ENCODE measurements at places on chromosomes 7 and 10. TPM values are rescaled to one million over a fixed set of nuclear protein-coding genes. Genes with fewer than 3 reads are reported as not detected.

GRCh38 chr10:132476146-132477065, 61.2 kb upstream of the INPP5A start:
- no peaks in the 10 kb centered on the region for H3K4me1 ChIP-seq
- DNase-seq: peak; percentile 19
- peaks cover 3% of the 10 kb centered on the region for H3K27me3 ChIP-seq

DNA sequence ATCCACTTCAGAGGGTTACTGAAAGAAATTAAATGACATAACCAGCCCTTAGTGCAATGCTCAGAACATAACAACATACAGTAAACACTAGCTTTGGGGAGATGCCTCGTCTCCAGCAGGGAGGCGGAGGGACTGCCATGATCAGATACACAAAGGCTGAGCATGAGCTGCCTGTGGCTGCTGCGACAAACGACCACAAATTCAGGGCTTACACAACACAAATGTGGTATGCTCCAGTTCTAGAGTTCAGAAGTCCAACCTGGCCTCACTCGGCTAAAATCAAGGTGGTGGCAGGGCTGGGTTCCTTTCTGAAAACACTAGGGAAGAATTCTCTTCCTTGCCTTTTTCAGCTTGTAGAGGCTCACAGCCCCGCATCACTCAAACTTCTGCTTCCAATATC, 128.2 kb upstream of the ADAM12 start:
- H3K4me3 ChIP-seq: no peak overlapping the region
- no peaks in the 10 kb centered on the region for H3K36me3 ChIP-seq
- no peaks in the 10 kb centered on the region for H3K4me1 ChIP-seq
- no peak for DNase-seq

DNA sequence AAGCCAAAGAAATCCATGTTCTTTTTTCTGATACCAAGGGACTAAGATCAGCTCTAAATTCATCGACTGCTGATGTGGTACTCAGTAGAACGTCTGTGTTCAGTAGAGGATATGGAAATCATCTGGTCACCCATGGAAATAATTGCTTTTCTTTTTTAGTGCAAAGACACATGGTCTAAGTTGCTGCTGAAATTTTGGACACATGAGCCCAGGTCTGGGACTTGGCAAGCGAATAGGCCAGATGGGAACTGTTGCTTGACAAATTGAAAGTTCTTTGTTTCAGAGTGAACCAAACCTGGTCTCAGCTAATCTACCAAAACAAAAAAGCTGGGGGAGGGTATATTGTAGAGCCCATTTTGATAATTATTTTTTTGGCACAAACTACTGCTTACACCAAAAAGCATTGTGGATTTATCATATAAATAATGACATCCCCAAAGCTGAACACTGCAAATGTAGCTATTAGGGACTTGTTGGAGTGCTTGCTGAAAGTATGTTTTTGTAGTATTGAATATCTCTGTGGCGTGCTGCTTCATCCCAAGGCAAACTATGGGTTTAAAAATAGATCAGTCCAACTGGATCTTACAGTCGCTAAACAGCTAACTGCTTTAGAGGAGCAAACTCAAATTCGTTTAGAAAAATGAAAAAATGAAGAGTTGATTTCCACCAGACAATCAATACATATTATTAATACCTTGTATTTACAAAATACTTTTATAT, 144.7 kb downstream of the TRIL start:
- H3K4me1 ChIP-seq: no peaks in the 10 kb centered on the region
- no peak overlapping the region for H3K27ac ChIP-seq
- H3K36me3 ChIP-seq: no peaks in the 10 kb centered on the region
- no peaks in the 10 kb centered on the region for H3K27me3 ChIP-seq

DNA sequence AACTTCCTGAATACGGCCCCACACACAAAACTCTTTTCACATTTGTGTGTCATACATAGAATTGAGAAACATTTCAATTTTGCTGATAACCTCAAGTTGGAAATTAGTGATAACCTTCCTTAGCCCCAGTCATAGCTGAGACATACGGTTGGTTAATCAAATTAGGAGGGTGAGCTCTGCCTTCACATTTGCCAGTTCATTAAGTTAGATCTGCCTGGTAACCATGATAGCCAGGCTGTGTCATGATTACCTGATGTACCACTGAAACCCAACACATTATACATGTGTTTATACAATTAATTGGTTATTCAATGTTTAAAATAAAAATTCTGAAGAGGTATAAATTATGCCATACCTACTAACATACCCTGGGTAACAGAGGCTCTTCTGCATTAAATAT, 60.8 kb upstream of the RAB11FIP2 start:
- no peak overlapping the region for H3K4me3 ChIP-seq
- no peak for DNase-seq
- no peaks in the 10 kb centered on the region for H3K36me3 ChIP-seq
- no peaks in the 10 kb centered on the region for H3K27me3 ChIP-seq
- H3K27ac ChIP-seq: no peak overlapping the region

The CPED1 gene
- 38.6 TPM for total RNA-seq
